Diencephalon (tissue), 1 donor: ENCODE measurements at places on chromosomes 7 and 10. TPM values are rescaled to one million over a fixed set of nuclear protein-coding genes. Genes with fewer than 3 reads are reported as not detected.

Gene LRRD1
- total RNA-seq = 0.92 TPM

Gene VKORC1L1
- 41.5 TPM for total RNA-seq

Gene GIMAP7
- total RNA-seq = 3.7 TPM

Gene CYP2W1
- not detected for total RNA-seq

Gene RASSF4
- total RNA-seq = 15.7 TPM

Gene LLCFC1
- total RNA-seq = not detected

Gene VGF
- 33.2 TPM for total RNA-seq

Gene ARL4A
- total RNA-seq = 57.7 TPM

Gene METTL27
- total RNA-seq = 0.46 TPM

Gene TMEM236
- total RNA-seq = 0.23 TPM

Gene ARMH3
- total RNA-seq = 22.6 TPM

Gene OR2A42
- total RNA-seq = under 0.01 TPM

Gene MYL7
- not detected for total RNA-seq
